ENCODE measurements at places on chromosomes 2 and 18.

- DNase-seq: peak; percentile 33
Measured at GRCh38 chr2:148926291-148926961, 51.4 kb downstream of the KIF5C start.

- DNase-seq: no peak
Measured at GRCh38 chr18:67770520-67770919, 254.0 kb upstream of the DSEL start.

GRCh38 chr2:23385748-23386338 lies 864 bp downstream of the KLHL29 start:
- no peak for DNase-seq

DNA sequence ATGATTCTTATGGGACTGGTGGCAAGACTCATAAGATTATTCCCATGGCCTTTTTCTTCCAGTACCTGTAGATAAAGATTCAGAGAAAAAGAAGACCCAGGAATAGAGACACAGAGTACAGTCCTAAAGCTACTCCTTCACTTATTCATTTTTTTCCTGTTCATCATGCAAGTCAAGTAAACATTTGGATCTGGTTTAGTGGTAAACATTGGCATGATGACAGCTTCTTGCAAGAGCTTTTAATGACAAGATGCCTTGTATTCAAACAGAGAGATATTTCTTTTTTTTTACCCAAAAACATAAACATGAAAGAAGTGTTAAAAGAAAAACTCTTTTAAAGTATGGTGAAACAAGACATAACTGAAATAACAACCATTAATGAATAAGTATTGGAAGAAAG lies 20.2 kb downstream of the CXCR2 start:
- no peak for DNase-seq
